Left kidney (tissue), 8 donors: ENCODE measurements at places on chromosomes 5 and 9. TPM values are rescaled to one million over a fixed set of nuclear protein-coding genes. Genes with fewer than 3 reads are reported as not detected.
A peak's percentile ranks its signal among the peaks of the same experiment; 100 is the strongest.

DNA sequence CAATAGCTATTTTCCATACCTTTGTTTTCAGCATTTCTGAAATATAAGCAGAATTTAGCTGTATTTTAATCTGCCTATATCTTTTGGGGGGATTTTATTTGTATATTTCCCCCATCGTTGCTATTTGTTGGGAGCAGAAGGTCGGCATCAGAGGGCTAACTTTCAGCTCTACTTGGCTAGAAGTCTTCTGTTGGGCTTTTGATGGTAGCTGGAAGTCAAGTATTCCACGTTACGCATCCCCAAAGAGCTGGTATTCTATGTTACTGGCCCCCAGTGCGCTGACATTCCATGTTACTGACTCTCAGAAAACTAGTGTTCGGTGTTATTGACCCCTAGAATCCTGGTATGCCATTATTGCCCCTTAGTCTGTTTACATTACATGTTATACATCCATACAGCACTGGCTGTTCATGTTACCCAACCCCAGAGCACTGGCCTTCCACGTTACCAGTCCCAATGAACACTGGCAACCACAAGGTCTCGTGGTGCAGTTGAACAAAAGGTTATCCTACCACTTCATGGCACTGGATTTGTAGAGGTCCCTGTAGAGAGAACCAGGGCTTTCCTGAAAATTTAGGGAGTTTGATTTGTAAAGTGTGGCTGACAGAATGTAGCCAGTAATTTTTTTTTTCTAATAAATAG lies 278.1 kb upstream of the CD180 start:
- no peak for DNase-seq

DNA sequence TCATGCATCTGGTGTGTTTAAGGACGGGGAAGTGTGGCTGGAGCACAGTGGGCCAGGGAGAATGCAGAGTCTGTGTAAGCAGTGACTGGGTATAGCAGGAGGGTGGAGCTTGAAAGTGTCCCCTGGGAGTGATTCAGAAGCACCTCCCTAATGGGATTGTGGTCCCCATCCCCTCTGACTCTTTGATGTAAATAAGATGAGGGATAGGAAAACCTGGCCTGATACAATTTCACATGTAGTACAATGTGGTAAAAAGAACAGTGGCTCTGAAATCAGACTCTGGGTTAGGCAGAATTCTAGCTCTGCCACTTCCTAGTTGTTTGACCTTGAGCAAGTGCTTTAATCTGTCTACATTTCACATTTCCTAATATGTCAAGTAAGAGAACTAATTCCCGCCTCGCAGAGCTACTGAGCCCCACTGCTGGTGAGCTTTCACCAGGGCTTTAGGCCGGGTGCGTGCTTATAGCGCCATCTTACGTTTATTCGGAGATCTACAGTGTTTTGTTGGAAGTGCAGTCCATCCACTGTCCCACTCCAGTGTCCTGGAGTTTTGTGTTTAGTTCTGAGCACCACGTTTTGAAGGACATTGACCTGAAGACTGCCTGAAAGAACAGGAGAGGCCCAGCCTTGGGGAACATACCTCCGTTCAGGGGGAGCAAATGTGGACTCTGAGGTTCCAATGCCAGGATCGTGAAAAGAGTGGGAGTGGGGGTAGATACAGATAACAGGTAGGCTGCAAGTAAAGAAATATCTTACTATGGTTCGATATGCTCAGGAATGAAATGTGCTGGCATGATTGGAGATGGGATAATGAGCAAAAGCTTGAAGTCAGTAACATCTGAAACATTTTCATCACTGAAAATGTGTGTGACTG lies 51.2 kb upstream of the TESK1 start:
- DNase-seq: peak; percentile 66

- DNase-seq: no peak
Observed at GRCh38 chr9:109974918-109975276, 194.9 kb downstream of the PALM2AKAP2 start.

DNA sequence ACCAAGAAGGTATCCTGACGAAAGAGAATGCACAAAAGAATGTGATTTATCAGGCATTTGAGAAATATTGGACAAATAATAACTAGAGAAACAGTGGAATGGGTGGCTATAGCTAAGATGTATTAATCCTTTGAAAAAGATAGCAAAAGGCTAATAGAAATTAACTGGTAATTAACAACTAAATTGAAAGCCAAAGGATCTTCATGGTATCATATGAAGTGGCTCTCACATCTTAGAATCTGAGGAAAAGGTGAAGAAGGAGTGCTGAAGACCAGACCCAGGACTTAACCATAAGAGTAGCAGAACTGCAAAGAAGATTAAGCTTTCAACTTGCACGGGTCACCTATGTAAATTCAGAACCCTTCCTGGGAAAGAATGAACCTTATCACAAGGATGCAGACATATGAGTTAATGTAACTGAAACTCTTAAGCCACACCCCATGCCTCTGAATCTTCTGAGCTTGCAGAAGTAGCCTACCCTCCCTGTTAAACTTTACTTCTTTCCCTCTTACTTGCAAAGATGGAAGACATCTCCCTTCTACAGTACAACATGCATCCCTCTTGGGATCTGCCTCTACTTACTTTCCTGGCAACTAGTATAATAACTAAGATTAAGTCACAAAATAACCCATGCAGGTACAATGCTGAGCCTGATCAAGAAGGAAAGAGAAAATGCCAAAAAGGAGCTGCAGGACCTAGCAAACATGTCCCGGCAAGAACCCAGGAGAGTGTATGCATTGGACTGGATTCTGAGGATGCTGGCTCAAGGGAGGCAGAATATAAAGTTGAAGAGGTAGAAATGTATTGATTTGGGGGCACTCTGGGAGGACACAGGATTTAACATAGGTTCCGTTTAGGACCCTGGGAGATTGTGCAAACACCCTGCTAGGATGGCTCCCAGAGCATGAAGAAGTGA lies 395.5 kb upstream of the SLC30A5 start:
- DNase-seq: no peak

DNA sequence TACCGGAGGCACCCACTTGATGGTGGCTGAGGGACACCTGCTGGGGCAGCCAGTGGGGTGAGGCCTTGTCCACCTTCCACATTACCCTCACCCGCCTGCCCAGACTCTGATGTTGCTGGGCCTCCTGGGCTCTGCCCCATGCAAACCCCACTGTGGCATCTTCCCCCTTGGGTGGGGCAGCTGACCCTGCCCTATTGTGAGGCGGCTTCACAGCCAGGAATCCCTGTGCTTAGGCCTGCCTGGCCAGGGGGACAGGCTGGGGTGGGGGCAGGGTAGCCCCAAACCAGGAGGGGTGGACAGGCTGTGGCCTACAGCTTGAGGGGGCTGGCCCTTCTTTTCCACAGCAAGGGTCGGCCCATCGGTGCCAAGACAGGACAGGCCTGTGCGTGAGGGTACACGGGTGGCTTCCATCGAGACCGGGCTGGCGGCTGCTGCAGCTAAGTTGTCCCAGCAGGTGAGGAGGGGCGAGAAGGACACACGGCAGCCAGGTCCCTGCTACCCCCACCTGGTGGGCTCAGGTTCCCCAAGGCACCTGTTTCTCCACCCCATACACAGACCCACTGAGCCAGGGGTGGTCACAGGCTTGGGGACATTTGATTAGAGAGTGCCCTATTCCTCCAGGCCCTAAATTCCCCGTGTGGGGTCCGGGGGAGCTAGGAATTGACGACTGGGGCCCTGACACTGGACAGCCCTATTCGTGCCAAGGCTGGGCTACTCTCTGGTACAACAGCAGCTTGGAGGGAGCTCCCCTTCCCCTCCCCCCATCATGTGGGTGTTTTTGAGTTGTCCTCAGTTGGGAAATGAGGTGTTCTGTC lies 99.2 kb downstream of the PHF2 start:
- DNase-seq: no peak

DNA sequence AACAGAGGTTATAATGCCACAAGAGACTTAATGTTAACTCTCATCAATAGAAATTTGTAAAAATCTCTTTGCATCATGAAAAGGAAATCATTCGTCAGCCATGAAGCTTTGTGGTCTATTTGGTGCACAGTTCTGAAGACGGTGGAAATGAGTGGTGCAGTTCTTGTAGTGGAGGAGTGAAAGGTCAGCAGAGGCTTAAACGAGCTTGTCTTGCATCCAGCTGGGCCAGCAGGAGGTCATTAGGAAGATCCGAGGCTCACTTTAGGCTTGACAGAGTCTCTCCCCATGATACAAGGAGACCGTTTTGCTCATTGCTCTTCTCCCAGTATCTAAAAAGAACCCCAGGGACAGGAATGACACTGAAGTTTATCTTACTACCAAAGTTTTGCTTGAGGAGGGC lies 440.8 kb downstream of the BNC2 start:
- DNase-seq: no peak

DNA sequence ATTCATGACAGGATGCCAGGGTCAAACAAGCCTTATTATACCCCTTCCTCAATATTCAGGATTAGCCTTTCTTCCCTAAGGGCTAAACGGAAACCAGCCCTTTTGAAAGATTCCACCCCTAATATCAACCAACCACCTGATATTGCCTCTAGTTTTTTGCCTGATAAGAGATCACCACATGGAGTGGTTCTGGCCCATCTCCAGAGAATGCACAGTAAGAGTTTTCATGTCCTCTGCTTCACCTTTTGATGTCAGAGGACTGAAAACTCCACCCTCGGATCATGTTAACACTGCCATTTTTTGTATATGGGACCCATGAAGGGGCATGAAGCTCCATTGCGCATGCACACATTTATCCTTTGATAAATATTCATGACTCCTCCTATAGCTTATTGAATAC lies 5.8 kb upstream of the LNPEP start:
- no peak for DNase-seq

GRCh38 chr9:72823971-72824370 lies 128.9 kb downstream of the ALDH1A1 start:
- no peak for DNase-seq

DNA sequence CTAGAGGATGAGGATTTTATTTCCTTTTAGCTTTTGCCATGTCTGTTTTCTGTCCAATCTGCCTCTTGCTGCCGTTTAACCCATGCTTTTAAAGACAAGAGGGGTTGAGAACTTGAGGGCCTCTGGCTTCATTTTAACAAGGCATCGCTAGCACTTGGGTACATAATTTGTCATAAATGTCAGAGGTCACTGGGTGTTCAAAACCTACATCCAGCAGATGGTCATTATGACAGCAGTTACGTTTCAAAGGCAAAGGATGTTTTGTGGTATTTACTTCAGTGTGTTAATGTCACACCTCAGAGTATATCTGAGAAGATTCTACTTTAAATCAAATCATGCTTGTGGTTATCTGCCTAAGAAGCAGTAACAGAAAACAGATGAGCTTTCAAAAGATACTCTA lies 918.3 kb downstream of the NR2F1-AS1 start:
- no peak for DNase-seq

GRCh38 chr9:129495620-129496472 lies 125.1 kb downstream of the C9orf50 start:
- DNase-seq: peak; percentile 92

- no peak for DNase-seq
Observed at GRCh38 chr5:127804886-127805426, 101.8 kb downstream of the CCDC192 start.

PCDHGC5 gene
- 0.81 TPM for polyA plus RNA-seq

ENHO gene
- polyA plus RNA-seq: 1.4 TPM

ELOVL7 gene
- polyA plus RNA-seq: 20.3 TPM

MYO10 gene
- polyA plus RNA-seq: 43.8 TPM

FGD3 gene
- polyA plus RNA-seq: 6.5 TPM
